Dermis microvascular lymphatic vessel endothelial cell (primary cell): ENCODE measurements at places on chromosomes 11 and 22.

GRCh38 chr22:36701965-36702621 lies 1.5 kb downstream of the CACNG2 start:
- DNase-seq = no peak

GRCh38 chr11:16572945-16573344 lies 165.5 kb upstream of the C11orf58 start:
- DNase-seq = no peak

GRCh38 chr22:31046539-31047226 lies 34.4 kb upstream of the SMTN start:
- peak; percentile 95 for DNase-seq

- DNase-seq = peak; percentile 62
These were observed 694.7 kb downstream of the NTM start for GRCh38 chr11:132064987-132065620.

- DNase-seq = no peak
These were observed 213.9 kb upstream of the NARS2 start for GRCh38 chr11:78788533-78788932.

DNA sequence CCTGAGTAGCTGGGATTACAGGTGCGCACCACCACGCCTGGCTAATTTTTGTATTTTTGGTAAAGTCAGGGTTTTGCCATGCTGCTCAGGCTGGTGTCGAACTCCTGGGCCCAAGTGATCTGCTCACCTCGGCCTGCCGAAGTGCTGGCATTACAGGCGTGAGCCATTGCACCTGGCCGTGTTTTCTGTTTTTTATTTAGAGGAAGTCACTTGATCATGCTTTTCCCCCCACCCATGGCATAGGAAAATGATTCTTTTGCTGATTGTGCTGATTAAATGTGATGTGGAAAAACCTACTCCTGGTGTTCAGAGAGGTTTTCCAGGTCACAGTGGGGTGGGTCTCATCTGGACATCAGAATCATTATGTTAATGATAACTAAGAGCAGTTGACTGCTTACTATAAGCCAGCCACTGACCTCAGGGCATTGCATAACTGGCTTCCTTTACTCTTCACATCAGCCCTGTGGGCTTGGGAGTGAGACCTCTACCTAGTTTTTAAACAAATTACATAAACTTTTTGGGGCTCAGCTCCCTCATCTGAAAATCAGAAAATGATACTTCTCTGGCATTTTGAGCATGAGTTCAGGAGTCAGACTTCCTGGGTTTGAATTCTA lies 71.0 kb downstream of the PTPRJ start:
- DNase-seq = no peak

- DNase-seq = no peak
These were observed 11.8 kb upstream of the KCNJ11 start for GRCh38 chr11:17400048-17400775.

- DNase-seq = no peak
These were observed 1.6 kb upstream of the ADAMTS8 start for GRCh38 chr11:130429983-130430382.

DNA sequence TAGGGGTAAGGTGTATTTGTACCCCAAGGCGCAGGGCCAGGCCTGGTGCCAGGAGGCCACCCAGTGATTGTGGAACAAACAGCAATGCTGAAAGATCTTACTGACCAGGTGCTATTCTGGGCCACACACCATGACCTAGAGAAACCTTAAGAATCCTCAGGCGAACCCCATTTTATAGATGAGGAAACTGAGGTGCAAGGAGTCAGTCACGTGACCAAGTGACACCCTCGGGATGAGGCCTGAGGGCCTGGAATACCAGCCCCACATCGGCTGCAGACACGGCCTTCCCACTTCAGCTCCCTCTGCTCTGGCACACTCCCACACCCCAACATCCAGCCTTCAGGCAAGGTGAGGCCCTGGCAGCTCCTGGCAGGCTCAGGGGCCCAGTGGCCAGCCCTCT lies 13.1 kb downstream of the CABP7 start:
- DNase-seq = no peak

- DNase-seq = no peak
These were observed 49.1 kb downstream of the RTN4R start for GRCh38 chr22:20218987-20219386.

DNA sequence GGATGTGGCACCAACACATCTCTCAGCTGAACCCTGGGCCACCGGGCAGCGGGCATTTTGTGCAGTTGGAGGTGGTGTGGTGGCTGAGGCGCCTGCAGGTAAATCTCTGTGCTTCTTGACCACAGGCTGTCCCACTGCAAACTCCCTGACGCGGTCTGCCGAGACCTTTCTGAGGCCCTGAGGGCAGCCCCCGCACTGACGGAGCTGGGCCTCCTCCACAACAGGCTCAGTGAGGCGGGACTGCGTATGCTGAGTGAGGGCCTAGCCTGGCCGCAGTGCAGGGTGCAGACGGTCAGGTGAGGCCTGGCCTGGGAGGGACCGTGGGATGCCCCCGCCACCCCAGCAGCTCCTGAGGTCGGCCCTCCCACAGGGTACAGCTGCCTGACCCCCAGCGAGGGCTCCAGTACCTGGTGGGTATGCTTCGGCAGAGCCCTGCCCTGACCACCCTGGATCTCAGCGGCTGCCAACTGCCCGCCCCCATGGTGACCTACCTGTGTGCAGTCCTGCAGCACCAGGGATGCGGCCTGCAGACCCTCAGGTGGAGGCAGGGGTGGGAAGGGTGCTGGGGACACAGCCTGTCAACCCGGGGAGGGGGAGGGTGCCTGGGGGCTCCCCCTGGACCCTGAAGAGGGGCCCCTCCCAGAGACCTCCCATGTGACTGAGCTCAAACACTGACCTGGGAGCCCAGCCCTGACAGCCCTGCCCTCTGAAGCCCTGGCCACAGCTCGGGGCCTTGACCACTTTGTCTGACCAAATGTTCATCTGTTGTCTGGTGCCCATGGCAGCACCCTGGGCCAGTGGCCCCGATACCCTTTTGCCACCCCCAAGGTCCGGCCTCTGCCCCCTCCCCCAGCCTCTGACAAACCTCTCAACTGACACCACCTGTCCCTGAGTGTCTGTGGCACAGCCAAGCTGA lies 4.6 kb upstream of the PGGHG start:
- DNase-seq = no peak

GRCh38 chr11:19602406-19602805 lies 110.2 kb upstream of the NAV2 start:
- no peak for DNase-seq

DNA sequence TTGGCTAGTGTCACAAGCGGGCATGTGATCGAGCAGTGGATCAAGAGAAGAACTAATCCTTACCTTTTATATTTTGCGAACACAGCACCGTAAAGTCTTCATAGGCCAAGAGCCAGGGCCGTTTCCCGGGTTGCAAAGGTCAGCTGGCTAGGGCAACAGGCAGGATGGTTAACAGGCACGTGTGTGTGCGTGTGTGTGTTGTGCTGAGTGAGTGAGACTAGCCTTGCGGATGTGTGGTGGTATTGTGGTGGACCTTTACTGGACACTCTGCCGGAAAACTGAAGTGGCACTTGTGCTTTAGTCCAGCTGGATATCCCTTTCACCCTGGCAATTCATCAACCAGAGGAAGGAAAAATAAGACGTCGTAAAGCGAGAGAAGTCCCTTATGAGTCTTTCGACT lies 176.7 kb downstream of the BCR start:
- DNase-seq = peak; percentile 50
